Activated CD4-positive, alpha-beta T cell treated with anti-CD3 and anti-CD28 coated beads for 36 hours (primary cell): ENCODE measurements at places on chromosomes 11 and 22.

DNA sequence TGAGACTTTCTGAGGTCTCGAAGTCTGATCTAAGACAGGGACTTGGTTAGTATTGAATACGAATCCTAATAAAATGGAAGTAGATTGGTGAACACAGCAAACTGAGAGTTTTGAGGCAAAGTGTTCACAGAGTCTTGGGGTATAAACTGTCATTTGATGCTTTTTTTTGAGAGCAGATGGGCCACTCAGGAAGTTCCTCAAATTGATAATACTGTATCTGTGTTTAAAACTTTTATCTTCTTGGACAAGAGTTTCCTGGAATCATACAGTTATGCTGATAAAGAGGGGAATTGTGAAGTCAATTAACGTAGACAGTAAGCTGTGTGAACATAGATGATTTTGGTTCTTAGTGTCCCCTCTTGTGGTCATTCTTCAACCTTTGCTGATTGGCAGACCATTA lies 80.0 kb upstream of the CLPB start:
- no peak for DNase-seq

DNA sequence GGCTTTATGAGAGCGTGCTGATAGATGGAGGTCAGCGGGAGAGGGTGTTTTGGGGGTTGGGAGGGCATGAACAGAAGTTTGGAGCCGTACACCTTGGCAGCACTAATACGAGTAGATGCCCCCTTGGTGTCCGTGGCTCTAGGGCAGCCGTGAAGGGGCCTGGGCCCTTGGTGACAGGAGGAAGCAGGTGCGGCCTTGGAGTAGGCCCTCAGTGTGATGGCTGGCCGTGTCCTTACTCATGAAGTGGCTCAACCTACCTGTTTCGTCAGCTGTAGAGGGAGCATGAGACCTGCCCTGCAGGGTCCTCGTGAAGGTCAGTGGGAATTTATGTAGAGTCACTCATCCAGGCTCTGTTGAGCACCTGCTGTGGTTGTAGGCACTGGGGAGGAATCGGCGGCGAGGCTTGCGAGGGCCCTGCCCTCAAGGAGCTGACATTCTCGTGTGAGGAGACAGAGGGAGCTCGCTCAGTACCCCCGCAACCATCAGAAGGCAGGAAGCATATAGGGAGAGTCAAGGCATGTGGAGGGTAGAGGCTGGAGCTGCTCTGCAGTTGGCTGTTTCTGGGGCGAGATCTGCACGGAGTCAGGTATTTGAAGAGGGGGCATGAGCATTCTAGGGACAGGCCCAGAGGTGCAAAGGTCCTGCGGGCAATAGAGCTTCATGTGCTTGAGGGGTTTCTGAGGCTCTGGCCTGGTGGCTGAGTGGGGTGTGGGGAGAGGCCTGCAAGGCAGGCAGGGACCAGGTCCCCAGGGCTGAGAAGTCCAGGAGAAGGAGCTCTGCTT lies 39.6 kb downstream of the TBC1D22A start:
- no peak for DNase-seq

- DNase-seq, result no peak
These were observed 44.0 kb downstream of the TP53I11 start for GRCh38 chr11:44906649-44907048.

DNA sequence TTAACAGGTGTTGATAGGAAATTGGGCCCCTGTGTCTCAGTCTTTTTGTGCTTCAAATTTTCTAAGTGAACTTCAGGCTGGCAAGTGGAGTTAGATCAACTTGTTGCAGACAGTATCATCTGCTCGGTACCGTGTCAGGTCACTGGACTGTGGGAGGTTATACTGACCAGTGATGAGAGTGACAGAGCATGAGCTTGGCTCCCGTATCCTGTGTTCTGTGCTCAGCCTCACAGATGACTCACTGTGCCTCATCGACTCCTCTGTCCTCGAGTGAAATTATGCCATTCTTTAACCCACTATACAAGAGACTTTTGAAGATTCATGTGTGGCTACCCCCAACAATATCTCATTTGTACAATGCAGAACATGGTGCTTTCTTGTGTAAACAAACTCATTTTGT lies 7.9 kb downstream of the GRAP2 start:
- DNase-seq, result peak; percentile 71

DNA sequence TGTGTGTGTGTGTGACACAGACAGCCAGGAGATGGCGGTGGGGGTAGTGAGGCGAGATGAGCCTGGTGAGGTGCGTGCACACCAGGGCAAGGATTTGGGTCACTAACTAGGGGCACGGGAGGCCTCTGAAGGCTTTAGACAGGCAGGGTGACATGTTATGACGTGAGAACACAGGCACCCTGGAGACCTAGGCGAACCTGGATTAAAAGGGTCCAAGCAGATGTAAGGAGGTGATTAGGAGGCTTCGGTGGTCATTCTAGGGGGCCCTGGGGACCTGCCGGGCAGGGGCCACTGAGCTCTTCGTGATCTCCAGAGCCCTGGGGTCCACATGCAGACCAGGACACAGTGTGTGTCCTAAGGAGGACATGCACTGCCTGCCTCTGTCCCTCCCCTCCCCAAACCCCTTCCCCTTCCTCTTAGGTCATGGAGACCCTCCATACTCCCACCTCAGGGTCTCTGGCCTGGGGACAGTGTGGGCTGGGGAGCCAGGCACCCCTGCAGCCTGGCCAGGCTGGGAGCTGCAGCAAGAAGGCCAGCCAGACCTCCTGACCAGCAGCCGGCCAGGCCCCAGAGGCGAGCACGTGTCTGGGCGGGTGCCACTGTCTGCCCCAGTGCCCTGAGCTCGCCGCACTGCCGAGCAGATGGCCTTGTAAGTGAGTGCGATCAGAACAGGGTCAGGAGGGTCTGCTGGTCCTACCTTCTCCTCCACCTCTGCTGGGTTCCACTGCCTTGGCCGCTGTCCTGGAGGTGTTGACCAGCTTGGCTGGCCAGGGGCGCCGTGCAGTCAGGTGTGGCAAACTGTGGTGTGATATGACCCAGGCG lies 32.1 kb downstream of the IFT27 start:
- DNase-seq, result no peak

GRCh38 chr11:79090191-79090705 lies 350.6 kb downstream of the TENM4 start:
- no peak for DNase-seq

- DNase-seq, result no peak
These were observed 5.3 kb downstream of the OMP start for GRCh38 chr11:77107950-77108349.
